ENCODE measurements at places on chromosomes 7 and 10. TPM values are rescaled to one million over a fixed set of nuclear protein-coding genes. Genes with fewer than 3 reads are reported as not detected.

GRCh38 chr10:132110713-132111112, 45.0 kb downstream of the JAKMIP3 start:
- peak; percentile 38 for DNase-seq

Gene FAM25G
- not detected for total RNA-seq

DNA sequence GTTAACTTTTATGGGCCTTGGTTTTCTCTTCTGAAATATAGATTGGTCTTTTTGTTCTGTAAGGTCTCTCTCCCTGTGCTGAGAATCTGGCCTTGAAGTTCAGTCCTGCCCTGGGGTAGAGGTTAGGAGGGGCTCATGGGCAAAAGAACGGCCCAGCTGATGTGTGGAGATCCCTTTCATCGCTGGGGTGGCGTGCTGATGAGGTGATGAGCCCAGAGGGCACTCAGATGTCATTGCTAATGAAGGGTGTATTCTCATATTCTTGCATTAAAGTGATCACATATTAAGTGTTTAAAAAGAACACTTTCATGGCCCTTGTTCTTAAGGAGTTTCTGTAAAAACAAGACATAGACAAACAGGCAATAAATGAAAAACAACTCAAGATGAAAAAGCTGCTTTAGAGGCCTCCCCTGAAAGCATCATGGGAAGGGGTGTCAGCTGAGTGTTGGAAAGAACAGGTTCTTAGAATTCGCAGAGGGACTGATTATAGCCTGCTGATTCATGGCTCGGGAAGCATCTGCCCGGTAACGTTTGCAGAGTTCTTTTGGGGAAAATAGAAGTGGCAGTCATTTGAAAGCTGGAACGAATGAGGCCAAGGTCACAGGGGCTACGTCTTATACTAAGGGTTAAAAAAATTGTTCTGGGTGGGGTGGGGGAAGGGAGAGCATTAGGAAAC, 72.5 kb upstream of the GPR158 start:
- no peak for DNase-seq

GRCh38 chr10:101492205-101492604, 95.9 kb downstream of the POLL start:
- no peak for DNase-seq

- DNase-seq = no peak
These were observed 270.8 kb downstream of the GATA3 start for GRCh38 chr10:8325024-8325980.

Gene ATOH7
- not detected for total RNA-seq

Gene LRGUK
- 2.2 TPM for total RNA-seq

Gene SFR1
- 8.4 TPM for total RNA-seq

Gene UBE2D1
- 14.2 TPM for total RNA-seq

Gene MALRD1
- total RNA-seq = 2.3 TPM

Gene ECHDC3
- total RNA-seq = 13.3 TPM

Gene ZNF736
- 32.5 TPM for total RNA-seq

- no peak for DNase-seq
These were observed 9.6 kb downstream of the CUL1 start for GRCh38 chr7:148708026-148708885.

Gene ASB15
- total RNA-seq = not detected

DNA sequence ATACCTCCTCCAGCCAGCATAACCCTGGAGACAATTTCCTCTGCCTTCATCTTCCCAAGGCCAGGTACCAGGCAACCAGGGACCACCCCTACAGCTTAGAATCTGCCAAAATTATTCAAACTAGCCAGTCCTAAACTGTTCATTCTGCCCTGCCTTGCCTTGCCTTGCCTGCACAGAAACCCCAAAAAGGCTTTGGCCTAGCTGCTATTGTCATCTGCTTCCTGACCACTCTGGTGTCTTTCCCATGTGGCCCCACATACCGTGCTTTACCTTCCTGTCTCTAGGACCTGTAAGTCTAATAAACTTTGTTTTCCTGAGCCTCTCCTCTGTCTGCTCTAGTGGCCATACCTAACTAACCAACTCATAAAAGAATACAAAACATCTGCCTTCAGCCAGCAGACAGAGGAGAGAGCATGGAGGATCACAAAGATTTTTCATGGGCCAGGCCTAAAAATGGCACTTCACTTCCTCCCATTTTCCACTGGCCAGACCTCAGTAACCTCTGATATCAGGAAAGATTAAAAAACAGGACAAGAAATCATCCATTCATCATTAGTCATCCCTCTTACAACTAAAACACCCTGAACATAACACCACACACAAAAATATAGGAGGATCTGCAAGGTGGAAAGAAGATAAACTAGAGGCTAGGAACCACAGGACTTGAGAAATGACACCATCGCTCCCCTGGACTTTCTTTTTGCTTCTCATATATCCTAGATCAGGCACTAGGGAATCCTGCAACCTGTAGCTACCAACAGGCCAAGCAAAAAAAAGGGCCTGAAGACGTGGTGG, 51.5 kb downstream of the IMMP2L start:
- DNase-seq = no peak

DNA sequence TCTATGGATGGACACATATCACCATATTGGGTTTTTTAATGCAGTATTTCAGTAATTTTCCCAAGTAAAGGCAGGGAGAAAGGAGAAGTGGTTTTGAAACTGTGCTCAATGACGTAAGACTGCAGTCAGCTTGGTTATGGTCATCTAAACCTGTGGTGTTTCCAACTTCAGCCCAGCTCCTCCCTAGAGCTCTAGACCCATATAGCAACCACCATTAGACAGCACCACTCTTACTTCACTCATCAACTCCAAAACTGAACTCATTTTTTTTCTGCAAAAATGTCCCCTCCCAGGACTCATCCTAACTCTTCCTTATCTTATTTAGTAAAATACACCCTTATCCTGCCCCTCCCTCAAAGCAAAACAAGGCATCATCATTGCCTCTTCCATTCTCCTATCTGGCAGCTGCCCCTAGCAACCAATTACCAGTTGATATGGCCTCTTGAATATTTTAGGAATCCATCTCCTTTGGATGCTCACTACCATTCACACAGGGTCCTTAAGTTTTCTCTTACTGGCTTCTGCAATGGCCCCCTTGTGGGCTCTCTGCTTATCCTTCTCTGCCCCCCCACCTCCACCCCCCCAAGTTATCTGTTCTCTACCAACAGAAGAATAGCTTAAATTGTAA, 1.5 kb upstream of the RALA start:
- no peak for DNase-seq

Gene CALCR
- 0.16 TPM for total RNA-seq

Gene KCNH2
- total RNA-seq = 17.7 TPM

All from ureter (tissue), 1 donor.